ENCODE measurements at places on chromosomes 2 and 18.
A peak's percentile ranks its signal among the peaks of the same experiment; 100 is the strongest.

GRCh38 chr2:98118852-98119251 is 31.9 kb downstream of the VWA3B start:
- DNase-seq = no peak

DNA sequence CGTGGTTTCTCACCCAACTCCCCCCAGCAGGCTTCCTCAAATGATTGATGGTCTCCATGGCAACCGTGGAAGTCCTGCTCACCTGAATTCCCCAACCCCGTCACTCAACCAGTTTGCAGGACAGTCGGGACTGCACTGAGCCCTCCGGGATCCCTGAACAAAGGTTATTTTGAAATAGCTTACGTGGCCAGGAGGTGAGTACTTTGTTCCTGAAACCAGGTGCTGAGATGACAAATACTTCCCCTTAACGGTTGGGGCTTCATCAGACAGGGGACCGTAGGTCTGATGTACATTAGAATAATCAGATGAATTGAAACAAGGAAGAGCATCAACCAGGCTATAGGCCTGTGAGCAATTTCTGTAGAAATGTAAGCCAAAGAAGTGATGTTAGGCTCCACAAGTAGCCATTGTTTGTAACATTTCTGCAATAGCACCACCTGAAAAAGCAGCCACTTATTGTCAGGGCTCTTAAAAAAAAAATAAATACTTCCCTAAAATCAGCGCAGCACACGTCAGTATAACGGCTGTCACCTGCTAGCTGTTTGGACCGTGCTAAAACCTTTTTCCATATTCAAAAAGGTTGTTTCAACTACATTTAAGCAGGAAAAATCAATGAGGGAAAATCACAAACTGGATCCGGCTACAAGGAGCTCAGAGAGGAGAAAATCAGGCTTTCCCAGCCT is 206.4 kb upstream of the ID2 start:
- DNase-seq = no peak

- DNase-seq = no peak
Observed at GRCh38 chr2:238848976-238849853, 1.3 kb downstream of the TWIST2 start.

GRCh38 chr2:22855761-22856184 is 529.2 kb upstream of the KLHL29 start:
- no peak for DNase-seq

DNA sequence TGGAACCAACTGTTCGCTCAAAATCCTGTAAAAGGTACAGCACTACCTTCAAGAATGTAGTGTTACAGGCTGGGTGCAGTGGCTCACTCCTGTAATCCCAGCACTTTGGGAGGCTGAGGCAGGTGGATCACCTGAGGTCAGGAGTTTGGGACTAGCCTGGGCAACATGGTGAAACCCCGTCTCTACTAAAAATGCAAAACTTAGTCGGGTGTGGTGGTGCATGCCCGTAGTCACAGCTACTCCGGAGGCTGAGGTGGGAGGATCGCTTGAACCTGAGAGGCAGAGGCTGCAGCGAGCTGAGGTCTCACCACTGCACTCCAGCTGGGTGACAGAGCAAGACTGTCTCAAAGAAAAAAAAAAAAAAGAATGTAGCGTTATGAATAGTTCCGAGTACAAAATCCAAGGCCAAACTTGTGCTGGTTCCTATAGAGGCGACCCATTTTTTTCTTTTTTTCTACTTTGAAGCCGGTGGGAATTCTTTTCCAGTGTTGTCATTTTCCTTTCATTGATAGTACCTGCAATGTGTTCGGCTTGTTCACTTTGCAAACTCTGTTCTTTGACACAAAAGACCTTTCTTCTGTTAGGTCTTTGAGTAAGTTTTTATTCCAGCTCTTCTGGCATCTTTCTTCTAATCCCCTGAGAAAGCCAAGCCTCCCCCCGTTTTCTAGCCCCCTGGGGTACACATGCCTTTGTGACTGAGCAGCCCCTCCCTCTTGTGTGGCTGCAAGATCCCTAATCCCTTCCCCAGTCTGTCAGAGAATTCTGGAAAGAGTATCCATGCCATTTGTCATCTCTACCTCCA is 25.1 kb downstream of the INPP5D start:
- no peak for DNase-seq

- peak; percentile 12 for DNase-seq
Observed at GRCh38 chr2:239732666-239733010, 292.5 kb downstream of the NDUFA10 start.

Measured in cardiac septum (tissue), 1 donor.